ENCODE measurements at places on chromosomes 16 and 17. TPM values are rescaled to one million over a fixed set of nuclear protein-coding genes. Genes with fewer than 3 reads are reported as not detected.

FN3K gene
- total RNA-seq: 2.2 TPM

BRIP1 gene
- 12.7 TPM for total RNA-seq

SLC25A39 gene
- total RNA-seq: 80.5 TPM

ZNF652 gene
- 11.5 TPM for total RNA-seq

MAP2K6 gene
- total RNA-seq: 1.5 TPM

SHMT1 gene
- 18.2 TPM for total RNA-seq

ATP1B2 gene
- not detected for total RNA-seq

TMEM114 gene
- not detected for total RNA-seq

KDM6B gene
- 5.1 TPM for total RNA-seq

ADAP2 gene
- total RNA-seq: 0.37 TPM

KRT28 gene
- total RNA-seq: not detected

DRG2 gene
- total RNA-seq: 46.9 TPM

TMEM98 gene
- 33.0 TPM for total RNA-seq

PMP22 gene
- total RNA-seq: 60.4 TPM

KRTAP4-9 gene
- not detected for total RNA-seq

KRT33A gene
- total RNA-seq: not detected

TMEM88 gene
- total RNA-seq: 0.20 TPM

KANSL1 gene
- 43.4 TPM for total RNA-seq

PRSS8 gene
- not detected for total RNA-seq

ZNF205 gene
- total RNA-seq: 15.1 TPM

PRDM7 gene
- total RNA-seq: not detected

SECTM1 gene
- total RNA-seq: 60.3 TPM

ARHGDIG gene
- 0.37 TPM for total RNA-seq

ARSG gene
- total RNA-seq: 3.5 TPM

Data from subcutaneous preadipocyte (primary cell).